ENCODE measurements at places on chromosomes 7 and 10.

DNA sequence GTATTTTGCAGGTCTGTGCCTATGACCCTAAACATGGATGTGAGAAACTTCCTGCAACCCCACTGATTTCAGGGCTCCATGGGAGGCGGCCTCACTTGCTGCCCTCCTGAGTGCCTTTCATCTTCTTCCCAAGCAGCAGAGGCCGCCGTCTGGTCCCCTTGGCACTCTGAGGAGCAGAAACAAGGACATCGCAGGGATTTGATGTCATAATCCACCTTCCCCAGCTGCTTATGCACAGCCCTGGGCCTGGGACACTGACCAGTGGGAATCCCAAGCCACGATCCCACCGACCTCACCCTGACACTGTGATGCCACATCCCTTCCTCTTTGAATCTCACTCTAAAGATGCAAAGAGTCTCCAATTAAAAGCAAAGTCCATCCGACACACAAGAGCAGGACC lies 7.7 kb downstream of the CAMK2G start:
- DNase-seq, result no peak

GRCh38 chr10:90817128-90817889 lies 40.5 kb downstream of the HTR7 start:
- DNase-seq, result no peak

GRCh38 chr7:39183796-39184195 lies 206.1 kb downstream of the POU6F2 start:
- no peak for DNase-seq

GRCh38 chr7:80313067-80313626 lies 178.5 kb downstream of the GNAI1 start:
- no peak for DNase-seq

DNA sequence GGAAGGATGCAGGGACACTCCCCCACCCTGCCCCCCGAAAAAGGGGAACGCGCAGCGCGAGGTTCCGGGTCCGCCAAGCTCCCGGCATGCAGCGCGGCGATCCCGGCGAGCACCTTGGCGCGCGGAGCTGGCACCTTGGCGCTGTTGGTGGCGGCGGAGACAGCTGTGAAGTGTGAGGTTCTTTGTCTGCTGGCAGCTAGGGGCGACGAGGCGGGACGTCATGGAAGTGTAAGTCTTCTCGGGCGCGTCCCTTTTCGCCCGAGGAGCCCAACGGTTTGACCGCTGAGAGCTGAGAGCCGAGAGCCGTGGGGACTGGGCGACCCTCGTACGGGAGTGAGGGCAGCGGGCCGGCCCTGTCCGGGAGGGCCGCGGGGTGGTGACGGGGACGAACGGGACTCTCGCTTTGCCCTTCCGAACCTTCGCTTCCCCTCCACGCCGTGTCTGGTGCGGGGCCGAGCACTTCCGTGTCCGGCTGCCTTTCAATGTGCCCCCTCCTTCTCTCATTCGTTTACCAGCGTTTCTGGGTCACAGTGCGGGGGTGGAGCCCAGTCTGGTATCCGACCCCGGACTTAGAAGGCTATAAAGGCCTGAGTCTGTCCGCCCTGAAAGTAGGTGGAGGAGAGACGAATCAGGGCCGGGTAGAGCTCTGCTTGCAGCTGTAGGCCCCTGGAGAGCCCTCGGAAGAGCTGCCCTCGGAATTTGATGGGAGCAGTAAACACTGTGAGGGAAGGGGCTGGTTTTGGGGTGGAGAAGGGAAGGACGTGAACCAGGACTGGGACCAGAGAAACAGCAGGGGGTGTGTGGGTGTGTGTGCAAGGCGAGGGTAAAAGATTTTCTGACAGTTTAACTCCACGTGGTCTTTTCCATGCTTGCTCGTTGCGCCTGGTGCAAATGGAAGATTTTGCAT lies at the start of gene CRCP:
Gene CRCP (plus strand): TSS at position 105 of the 907 bp plus-strand sequence. CDS start 116 bp downstream, at position 221.
- peak; percentile 94 for DNase-seq

DNA sequence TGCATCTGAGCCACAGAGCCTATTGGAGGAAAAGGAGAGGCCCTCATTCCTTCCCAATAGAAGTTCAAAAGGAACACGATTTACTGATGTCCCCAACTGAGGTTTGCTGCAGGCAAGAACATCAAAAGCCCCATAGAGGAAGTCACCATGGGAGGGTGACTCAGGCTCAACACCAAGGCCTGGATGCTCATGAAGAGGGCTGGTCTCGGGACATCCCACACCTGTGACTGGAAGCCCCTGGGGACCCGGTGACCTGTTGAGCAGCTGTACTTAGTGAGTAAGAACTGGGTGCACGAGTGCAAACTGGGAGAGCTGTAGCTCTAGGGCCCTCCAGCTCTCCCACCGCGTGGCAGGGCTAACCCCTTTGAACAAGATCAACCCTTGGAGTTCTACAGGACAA lies 38.0 kb downstream of the CYTH3 start:
- no peak for DNase-seq

GRCh38 chr10:5666841-5667630 lies 641 bp upstream of the ASB13 start:
- DNase-seq, result no peak

- DNase-seq, result peak; percentile 5
Observed at GRCh38 chr10:68721673-68722335, 765 bp downstream of the CCAR1 start.

- DNase-seq, result no peak
Observed at GRCh38 chr7:127678947-127679346, 27.0 kb downstream of the SND1 start.

DNA sequence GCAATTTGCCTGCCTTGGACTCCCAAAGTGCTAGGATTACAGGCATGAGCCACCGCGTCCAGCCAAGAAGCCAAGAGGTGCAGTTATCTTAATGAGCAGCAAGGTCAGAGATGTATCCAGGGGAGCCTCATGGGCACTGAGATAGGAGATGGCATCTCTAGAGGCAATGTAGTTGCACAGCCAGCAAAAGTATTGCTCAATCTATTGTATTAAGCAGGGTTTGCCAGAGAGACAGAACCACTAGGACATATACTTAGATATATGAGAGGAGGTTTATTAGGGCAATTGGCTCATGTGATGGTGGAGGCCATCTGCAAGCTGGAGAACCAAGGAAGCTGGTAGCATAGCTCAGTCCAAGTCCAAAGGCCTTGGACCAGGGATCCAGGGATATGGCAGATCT lies 16.3 kb upstream of the VPS26A start:
- DNase-seq, result no peak

DNA sequence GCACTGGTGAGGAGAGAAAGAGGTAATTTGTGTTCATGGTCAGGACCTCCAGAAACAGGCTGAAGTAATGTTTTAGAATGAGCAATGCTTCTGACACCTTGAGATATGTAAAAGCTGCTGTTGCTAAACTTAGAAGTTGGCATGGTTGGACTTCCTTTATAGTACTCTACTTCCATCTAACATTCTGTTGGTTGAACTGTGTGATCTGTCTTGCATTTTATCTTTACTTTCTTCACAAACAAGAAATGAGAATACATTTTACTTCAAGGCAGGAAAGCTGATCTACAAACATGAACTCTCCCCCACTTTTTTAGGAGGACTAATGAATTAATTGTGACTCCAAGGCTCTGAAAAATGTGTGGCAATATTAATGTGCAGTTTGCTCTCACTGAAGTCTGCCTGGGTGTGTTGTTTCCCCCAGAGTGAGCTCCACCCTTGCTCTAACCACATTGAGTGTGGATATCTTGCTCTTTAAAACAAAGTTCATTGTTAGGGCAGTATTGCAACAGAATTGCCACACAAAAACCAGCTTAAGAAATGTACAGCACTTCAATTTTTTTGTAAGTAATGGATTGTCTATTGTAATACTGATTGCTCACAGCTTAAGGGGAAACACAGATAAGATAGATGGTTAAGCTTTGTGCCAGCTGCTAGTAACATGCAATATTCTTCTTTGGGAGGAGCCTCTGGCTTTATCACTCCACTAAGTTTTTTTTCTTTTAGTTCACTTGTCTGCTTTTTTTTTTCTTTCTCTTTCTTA lies 69.0 kb downstream of the ADD3 start:
- DNase-seq, result peak; percentile 87

GRCh38 chr10:16586358-16587138 lies 64.9 kb upstream of the C1QL3 start:
- DNase-seq, result no peak

DNA sequence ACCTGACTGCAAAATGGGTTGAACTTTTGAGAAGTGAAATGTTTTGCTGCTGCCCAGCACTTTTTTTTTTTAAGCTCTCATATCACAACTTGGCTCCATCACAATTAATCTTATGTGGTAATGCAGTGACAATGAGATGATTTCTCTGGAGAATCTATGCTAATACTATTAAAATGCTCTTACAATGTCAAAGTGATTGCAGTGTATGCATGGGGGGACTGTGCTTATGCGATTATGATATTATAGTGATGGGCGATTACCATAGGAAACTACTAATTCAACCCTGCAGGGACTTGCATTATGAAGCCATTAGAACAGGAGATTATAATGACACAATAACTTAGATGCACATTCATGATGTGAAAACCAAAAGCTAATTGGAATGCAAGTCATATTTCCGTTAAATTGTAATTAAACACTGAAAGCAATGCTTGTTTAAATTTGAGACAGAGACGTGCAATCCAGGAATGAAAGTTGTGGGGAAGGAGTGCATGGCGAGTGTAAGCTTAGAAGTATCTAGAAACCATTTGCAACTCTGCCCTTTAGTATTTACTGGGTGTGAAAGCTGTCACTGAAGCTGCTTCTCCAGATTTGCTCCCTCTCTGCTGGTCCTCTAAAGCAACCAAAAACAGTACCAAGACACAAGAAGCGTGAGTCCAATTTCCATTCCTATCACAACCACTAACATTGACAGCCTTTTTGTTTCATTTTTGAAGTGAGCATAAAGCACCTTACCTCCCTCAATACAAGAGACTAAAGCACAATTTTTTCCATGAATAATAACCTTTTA lies 21.6 kb downstream of the PTER start:
- no peak for DNase-seq

- no peak for DNase-seq
Observed at GRCh38 chr10:59148701-59149100, 27.7 kb upstream of the PHYHIPL start.

DNA sequence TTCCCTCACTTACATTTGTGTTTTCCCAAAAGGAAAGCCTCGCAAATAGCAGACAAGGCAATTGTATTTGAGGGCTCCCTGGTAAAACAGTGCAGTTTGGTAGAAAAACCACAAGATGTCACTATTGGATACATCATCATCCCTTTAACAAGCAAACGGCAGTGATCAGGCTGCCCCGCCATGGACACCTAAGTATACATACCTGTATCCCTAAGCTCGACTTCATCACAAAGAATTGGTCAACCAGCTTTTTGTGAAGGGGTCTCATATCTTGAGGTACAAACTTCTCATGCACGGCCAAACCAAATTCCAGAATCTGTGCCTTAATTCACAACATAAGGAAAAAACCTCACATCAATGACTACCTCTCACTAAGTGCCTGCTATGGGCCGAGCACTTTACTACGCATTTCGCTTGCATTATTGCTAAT lies 179.5 kb upstream of the IMMP2L start:
- peak; percentile 91 for DNase-seq

DNA sequence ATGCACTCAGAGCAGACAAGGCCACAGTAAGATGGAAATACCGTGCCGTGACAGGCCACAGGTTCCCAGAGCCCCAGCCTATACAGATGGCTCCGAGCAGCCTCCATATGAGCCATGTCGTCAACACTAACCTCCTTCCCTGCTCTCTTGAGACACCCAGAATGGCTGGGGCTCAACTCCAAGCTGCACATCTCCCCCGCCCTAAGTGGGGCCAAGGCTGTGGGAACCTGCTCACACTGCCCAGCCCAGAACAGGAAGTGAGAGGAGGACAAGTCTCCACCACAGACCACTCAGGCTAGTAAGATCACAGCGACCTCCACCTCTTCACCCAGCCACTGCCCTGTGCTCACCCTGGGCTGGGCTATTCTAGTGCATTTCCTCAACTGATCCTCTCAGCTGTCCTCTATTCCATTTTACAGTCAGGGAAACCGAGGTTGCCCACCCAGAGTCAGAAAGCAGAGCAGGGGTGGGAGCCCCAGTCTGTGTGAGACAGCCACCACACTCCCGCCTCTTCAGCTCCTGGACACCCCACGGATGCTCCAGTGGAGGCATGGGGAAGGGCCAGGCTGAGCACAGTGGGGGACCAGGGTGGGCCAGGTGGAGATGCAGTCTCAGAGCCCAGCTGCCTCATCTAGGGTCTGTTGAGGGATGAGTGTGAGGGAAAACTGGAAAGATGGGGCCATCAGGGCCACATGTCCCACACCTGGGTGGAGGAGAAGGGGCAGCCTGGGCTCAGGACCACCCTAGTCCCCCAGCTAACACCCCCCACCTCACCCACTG lies 11.6 kb downstream of the GRID1 start:
- no peak for DNase-seq

DNA sequence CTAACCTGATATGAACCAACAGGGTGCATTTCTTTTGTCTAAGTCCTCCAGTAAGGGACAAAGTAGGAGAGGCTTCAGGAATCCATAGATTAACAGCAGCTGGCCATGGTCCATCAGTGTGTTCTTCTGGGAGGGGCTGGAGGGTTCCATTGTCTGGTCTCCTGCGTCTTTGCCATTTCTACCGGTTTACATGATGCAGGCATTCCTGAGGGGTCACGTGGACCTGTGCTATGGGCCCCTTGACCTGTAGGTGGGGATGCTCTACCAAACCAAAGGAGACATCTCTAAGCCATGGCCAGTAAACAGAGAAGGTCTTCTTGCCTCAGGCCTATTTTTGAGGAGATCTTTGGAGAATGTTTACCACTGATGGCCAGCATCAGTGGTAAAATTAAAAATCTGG lies 28.7 kb upstream of the HABP2 start:
- DNase-seq, result no peak

GRCh38 chr10:113663142-113663541 lies 699 bp downstream of the NRAP start:
- no peak for DNase-seq
